CD4-positive, alpha-beta T cell treated with Interleukin-4 for 1 hour (primary cell): ENCODE measurements at places on chromosomes 12 and 14.

DNA sequence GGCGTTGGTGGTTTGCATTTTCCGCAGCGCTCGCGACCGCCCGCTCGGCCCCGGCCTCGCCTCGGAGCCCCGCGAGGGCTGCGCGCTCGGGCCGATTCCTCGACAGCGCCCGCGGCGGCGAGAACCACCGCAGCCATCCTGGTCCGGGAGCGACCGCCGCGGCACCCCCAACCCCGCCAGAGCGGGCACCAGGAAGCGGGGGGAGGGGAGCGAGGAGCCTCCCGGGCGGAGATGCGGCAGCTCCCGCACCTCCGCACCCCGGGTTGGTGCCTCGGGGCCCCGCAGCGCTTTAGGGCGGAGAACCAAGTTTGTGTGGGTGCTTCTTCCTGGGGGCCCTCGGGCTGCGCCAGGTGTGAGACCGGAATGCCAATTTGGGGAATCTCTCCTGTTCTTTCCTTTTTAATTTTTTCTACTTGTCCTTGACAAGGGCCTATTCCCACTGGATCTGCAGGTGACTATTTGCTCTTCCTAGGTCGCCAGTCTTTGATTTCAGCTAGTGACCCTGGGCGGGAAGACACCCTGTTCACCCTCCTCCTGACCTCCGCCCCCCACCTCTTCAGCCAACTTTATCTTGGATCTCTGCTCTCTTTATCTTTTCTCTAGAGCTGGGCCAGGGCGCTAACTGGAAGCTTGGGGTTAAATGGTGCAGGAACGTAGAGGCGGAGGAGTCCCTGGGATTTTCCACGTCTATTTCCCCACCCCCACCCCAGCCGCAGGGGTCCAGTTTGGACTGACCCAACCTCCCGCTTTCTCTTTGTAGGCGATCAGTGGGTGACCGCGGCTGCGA lies at the start of gene SOCS2:
TSS of gene SOCS2 (plus strand) at position 751 of the 787 bp plus-strand sequence. CDS start 223 bp downstream, outside the sequence.
- DNase-seq, result no peak

DNA sequence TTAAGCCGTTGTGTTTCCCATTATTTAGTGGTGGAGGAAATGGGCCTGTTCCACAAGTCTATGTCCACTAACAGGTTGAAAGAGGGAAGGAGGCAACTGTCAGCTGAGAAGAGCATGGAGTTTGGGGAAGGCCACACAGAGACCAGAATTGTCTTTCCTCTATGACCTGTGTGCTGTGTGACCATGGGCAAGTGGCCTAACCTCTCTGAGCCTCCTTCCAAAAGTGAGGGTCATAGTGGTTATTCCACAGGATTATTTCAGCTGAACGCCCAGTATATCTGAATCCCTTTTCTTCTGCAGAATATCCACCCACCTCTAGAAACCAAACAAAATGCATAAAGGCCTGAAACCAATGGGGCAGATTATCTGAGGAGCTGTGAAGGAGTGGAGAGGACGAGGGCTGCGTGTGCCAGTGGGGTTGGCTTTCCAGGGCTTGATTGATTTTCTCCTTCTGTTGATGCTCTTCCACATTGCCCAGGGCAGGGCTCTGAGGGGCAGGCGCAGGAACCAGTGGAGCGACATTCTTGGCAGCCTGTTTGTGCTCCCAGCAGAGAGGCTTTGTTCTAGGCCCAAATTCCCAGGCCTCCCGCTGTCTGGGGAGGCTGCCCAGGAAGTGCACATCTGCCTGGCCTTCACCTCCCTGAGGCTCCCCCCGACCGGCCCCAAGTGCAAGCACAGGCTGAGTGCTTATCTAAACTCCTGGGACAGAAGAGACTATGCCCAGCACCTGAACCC lies 452.7 kb downstream of the BCL11B start:
- DNase-seq, result no peak

- no peak for DNase-seq
Observed at GRCh38 chr14:55556929-55557623, 22.9 kb upstream of the KTN1 start.

DNA sequence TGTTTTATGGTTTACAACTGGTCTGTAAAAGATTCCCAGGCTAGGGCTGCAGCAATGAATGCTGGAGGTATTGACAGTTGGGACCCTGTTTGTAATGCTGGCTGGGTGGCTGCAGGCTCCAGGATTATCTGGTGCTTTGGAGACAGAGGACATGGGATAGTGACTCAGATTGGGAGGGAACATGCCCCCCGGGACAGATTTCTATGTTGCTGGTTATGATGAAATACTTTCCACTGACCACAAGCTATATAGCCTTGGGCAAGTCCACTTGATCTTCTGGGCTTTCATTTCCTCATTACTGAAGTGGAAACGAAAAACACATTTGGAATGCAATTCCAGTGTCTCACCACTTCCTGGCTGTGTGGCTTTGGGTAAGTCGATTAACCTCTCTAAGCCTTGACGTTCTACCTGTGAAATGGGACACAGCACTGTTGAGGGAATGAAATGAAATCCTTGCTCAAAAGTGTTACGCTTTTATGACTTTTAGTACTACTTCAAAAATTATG lies 6.3 kb upstream of the TPCN1 start:
- no peak for DNase-seq

- DNase-seq, result peak; percentile 40
Observed at GRCh38 chr14:34078117-34078743, 127.4 kb upstream of the EGLN3 start.

- DNase-seq, result no peak
Observed at GRCh38 chr14:35242599-35243311, 49.4 kb upstream of the PSMA6 start.
